Stimulated activated naive CD8-positive, alpha-beta T cell treated with anti-CD3 and anti-CD28 coated beads, Interleukin-15, amount 100 ng/mL, for 72 hours (primary cell): ENCODE measurements at places on chromosomes 5 and 9.

GRCh38 chr5:140672455-140673186 is 755 bp downstream of the DND1 start:
- DNase-seq: no peak

GRCh38 chr9:77876091-77876490 is 155.5 kb downstream of the GNAQ start:
- DNase-seq: no peak

- DNase-seq: no peak
Measured at GRCh38 chr5:176995896-176996767, 10.4 kb downstream of the UIMC1 start.

GRCh38 chr9:137685741-137686420 is 67.1 kb downstream of the EHMT1 start:
- no peak for DNase-seq

DNA sequence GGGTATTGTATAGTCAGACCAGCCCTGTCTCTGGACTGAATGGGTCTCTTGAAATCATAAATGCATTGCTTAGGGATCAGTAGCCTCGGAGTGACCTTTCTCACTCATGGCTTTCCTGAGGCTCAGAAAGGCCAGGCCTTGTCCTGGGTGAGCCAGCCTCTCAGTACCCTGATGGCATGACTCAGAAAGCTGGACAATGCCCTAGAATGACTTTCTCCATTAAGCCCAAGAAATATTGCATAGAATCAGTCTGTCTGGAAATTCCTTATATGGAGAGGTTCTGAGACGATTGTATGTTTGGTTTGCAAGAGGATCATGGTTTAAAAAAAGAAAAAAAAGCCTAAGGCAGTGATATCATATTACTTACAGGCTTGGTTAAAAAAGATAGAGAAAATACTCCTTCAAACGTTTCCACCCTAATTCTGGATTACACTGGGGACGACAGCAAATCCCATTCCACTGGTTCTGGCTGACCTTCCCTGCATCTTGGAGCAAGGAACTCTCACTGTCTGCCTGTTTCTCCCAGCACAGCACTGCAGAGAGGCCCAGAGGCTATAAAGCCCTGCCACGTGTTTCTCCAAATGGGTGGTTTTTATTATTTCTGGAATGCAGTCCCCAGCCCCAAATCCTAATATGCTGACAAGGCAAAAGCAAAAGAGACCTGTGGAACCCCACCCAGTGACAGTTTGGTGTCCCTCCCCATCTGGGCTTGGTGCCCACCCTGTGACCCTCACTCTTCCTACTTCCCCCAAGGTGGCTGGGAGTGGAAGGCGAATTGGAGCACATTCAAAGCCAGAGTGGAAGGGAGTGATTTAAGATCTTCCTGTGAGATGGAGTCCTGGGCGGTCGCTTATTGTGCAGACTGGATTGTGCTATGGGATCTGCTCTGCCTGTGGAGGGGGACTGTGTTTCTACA is 34.4 kb downstream of the MAP1B start:
- DNase-seq: no peak

- DNase-seq: no peak
Measured at GRCh38 chr9:18689921-18690320, 216.0 kb downstream of the ADAMTSL1 start.

GRCh38 chr5:87851603-87852002 is 417.0 kb downstream of the TMEM161B start:
- DNase-seq: no peak

GRCh38 chr9:91812191-91812590 is 137.8 kb downstream of the ROR2 start:
- DNase-seq: no peak

DNA sequence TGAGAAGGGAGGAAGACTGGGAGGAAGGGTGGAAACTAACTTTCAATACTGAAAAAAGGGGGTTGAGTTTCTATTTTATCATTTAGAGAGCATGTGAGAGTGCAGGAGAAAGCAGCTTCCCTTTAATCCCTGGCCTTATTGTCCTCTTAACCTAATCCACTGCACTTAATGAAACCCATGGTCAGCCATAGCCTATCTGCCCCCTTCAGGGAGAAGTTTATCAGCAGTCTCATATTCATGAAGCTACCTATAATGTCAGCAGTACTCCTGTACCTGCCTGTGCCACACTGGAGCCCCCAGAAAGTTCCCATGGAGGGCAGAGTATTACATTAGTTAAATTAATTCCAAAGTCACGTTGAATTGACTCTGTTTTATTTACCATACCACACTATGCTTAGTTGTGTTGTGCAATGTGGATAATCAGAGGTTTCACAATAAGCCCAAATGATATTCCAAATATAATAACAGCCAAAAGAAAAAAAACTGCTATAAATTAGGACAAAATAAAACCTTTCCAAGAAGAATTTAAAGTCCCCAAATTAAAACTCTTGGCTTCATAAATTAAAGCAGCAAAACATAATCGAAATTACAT is 62.9 kb downstream of the MUSK start:
- no peak for DNase-seq

DNA sequence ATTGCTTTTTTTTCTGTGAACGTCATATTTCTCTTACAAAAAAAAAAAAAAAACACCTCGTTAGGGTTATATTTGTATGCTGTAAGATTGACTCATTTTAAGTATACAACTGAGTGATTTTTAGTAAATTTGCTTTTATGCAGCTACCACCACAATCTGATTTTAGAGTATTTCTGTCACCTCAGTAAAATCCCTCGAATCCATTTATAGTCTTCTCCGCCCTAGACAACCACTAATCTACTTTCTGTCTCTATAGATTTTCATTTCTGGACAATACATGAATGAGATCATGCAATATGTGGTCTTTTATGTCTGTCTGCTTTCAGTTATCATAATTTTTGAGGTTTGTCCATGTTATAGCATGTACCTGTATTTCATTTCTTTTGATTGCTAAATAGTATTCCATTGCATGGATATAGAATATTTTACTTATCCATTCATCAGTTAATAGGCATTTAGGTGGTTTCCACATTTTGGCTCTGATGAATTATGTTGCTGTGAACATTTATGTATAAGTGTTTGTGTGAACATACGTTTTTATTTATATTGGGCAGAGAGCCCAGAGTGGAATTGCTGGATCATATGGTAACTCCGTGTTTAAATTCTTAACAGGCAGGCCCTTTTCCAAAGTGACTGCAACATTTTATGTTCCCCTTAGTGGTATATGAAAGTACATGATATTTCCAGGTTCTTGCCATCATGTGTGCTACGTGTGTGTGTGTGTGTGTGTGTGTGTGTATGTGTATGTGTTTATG is 171.4 kb downstream of the SGCD start:
- no peak for DNase-seq

GRCh38 chr5:150014456-150014855 is 13.9 kb downstream of the HMGXB3 start:
- DNase-seq: no peak

GRCh38 chr5:136073714-136074529 is 45.1 kb downstream of the TGFBI start:
- DNase-seq: no peak

GRCh38 chr9:72978744-72979143 is 25.9 kb upstream of the ALDH1A1 start:
- no peak for DNase-seq

DNA sequence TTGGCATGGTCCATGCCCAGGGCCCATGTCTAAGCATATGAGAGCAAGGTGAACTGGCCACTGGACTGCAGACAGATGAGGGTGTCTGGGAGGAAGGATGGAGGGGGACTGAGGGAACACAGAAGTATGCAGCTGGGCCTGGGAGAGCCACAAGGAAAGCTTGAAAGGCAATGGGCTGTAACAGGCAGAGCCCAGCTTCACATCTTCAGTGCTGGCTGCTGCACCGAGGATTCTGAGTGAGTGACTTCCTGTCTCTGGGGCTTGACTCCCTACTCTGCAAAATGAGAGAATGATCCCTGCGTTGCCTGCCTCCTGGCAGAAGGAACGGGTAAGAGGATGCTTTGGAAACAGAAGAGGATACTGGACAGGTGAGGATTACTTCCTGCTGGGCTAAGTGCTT is 29.0 kb downstream of the COL15A1 start:
- no peak for DNase-seq

GRCh38 chr5:135565725-135566421 is 12.9 kb downstream of the CXCL14 start:
- peak; percentile 63 for DNase-seq

- no peak for DNase-seq
Measured at GRCh38 chr5:107564931-107565372, 105.8 kb downstream of the EFNA5 start.

DNA sequence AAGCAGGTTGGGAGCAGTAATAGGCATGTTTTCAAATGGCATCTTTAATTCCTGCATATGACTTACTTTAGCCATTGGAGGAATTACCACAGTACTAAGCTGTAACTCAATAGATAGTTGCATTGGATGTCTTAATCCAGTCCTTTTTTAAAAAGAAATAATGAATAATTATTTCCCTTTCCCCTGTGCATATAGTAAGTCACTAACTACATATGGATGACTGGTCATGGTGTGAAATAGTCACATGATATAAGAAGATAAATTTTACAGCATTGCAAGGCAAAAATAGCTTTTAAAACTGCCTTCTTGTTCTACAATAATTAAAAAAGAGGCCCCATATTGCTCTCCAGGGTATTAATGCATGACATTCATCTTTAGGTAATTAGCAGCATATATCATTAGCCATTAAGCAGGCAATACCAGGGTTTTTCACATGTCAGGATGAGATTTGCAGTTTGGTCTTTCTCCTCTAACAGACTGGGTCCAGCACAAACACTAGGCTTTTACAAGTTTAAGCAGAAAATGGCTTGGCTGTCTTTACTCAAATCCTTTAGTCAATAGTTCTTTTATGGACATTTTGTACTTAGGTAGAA is 606.4 kb upstream of the RORB start:
- no peak for DNase-seq

DNA sequence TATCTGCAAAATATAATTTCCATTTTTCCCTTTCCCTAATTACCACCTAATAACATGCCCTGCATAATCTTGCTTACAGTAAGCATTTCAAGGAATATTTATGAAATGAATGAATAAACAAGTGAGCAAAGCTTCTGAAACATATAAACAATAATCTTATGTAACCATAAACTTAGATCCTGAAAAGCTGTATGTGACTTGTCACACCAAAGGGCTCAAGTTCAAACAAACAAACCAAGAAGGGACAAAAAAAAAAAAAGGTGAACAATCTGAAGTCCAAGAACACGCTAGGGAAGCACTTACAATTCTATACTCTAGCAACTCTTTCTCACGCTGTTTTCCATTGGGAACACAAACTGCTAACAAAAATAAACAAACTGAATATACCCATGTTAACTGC is 36.3 kb downstream of the PLPP1 start:
- no peak for DNase-seq

DNA sequence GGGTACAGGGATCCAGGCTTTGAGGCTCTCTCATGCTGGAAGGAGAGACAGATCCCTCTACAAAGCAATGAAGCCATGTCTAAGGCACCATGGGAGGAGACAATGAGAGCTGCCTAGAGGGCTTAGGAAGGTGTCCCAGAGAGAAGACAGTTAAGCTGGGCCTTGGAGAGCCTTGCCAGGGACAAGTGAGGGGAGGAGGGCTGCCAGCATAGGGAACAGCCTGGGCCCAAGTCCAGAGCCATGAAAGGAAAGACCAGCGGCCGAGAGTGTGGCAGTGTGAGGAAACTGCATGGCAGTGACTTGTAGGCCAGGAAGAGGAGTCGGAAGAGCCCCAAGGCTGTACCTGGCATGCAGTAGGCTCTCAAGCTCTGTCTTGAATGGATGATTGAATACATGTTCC is 88.5 kb downstream of the PSD2 start:
- no peak for DNase-seq

- DNase-seq: no peak
Measured at GRCh38 chr9:2809692-2810419, 34.0 kb downstream of the PUM3 start.

GRCh38 chr5:89904442-89904841 is 505.1 kb downstream of the CETN3 start:
- no peak for DNase-seq

DNA sequence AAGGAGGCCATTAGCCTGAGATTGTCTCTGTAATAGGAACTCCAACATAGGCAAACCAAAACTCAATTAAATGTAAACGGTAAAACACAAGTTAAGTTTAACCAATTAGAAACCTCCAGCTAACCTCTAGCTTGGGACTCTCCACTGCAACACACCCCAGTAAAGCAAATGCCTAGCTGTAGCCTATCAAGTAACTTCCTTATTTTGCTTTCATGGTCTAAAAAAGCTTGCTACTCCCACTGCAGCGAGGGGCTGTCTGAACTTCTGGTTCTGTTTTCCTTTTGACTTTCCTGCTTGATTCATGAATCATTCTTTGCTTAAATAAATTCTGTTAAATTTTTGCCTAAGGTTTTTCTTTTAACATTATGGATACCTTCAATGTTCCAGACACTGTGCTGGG is 24.4 kb upstream of the C5orf46 start:
- DNase-seq: no peak

GRCh38 chr9:127347831-127348776 is 48.9 kb upstream of the SLC2A8 start:
- DNase-seq: no peak

DNA sequence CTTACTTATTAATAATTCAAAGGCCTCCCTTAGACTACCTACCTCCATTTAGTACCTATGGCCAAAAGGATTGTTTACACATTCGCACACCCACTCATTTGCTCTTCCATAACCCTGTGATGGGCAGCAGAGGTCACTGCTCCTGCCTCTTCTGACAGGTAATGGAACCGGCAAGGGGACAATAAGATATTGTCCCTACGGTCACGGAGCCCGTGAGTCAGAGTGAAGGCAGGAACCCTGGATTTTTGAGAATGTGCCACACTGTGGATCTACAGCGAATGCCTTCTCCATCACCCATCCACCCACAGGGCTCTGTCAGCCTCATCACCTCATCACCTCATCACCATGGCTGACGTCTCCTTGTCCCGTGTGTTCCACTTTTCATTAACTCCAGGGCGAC is 132.3 kb downstream of the MYO10 start:
- DNase-seq: no peak

- DNase-seq: no peak
Measured at GRCh38 chr5:157767689-157768088, 24.2 kb downstream of the LSM11 start.

GRCh38 chr9:85662573-85662972 is 79.2 kb downstream of the AGTPBP1 start:
- no peak for DNase-seq

GRCh38 chr5:170631466-170632195 is 127.8 kb downstream of the KCNIP1 start:
- DNase-seq: no peak

DNA sequence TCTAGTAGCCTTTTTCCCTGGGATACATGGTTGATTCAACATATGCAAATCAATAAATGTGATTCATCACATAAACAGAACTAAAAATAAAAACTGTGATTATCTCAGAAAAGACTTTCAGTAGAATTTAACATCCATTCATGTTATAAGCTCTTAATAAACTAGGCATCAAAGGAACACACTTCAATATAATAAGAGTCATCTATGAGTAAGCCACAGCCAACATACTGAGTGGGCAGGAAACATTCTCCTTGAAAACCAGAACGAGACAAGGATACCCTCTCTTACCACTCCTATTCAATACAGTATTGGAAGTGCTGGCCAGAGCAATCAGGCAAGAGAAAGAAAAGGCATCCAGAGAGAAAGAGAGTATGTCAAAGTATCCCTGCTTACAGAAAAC is 239.9 kb downstream of the ATPSCKMT start:
- no peak for DNase-seq
